ENCODE measurements at places on chromosomes 1 and 21. TPM values are rescaled to one million over a fixed set of nuclear protein-coding genes. Genes with fewer than 3 reads are reported as not detected.

PADI3 gene
- not detected for total RNA-seq

GCSAML gene
- total RNA-seq: 0.23 TPM

TDRD5 gene
- not detected for total RNA-seq

HMCN1 gene
- total RNA-seq: 1.7 TPM

LORICRIN gene
- total RNA-seq: not detected

CYP4Z1 gene
- 0.22 TPM for total RNA-seq

HTR6 gene
- total RNA-seq: not detected

DNA sequence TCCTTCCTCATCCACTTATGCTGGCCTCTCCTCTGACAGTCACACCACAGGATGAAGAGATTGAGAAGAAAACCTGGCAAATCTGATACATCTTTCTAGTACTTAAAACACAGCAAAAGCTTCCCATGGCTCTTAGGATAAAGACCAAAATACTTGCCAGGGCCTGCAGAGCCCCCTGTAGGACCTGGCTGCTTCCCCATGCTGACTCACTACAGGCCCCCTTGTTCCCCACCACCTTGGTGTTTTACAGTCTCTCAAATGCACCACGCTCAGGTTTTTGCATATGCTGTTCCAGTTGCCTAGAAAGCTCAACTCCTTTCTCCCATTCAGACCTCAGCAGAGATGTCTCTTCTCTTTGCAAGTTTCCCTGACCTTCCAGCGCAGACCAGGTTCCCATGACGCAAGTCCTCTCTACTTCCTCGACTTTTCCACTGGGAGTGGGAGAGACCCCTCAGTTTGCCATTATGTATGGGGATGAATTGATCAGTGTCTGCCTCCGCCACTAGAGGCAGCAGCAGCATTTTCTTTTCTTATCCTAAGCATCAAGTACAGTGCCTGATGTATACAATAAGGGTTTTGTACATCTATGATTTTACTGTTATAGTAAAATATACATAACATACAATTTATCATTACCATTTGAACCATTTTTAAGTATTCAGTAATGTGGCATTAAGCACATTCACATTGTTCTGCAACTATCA lies 113.8 kb upstream of the C8B start:
- no peak for DNase-seq

DNA sequence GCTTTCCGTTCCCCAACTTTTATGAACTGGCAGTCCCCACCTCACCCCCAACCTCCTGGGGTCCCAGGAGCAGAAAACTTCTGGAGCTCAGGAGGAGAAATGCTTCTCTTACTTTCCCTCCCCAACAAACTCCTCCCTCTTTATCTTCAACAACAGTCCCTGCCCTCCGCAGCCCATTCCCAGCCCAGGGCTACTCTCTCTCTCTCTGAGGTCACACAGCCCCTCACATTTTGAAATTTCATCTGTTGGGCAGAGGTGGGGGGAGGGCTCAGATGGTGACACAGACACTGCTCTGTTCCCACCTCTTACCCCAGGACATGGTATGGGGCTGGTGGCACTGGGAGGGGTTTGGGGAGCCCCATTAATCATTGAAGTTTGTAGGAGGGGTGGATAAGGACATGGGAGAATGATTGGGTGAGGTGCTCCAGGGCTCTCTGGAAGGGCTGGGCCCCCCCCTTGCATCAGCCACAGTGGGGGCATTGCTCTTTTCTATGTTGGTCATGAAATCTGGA lies 6.0 kb downstream of the PIK3CD start:
- no peak for DNase-seq

- no peak for DNase-seq
Measured at GRCh38 chr1:208221291-208221622, 22.9 kb downstream of the PLXNA2 start.

- DNase-seq: peak; percentile 57
Measured at GRCh38 chr1:6235296-6235677, 477 bp downstream of the ICMT start.

DNA sequence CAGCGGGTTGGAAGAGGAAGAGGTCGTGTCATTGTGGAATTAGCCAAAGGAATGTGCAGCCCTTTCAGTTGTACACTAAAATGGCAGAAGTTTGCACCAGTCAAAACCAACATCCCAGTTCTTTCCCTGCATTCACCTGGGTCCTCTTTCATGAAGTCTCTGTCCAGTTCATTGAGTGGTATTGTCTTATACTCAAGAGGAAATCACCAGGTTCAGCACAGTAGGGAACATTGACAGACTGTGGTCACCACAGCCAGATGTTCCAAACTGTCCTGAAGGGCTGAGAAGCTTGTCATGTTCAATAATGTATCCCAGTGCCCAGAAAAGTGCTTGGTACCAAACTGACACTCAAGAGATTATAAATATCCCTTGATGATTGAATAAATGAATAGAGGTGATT lies 131.6 kb downstream of the GLUL start:
- no peak for DNase-seq

DNA sequence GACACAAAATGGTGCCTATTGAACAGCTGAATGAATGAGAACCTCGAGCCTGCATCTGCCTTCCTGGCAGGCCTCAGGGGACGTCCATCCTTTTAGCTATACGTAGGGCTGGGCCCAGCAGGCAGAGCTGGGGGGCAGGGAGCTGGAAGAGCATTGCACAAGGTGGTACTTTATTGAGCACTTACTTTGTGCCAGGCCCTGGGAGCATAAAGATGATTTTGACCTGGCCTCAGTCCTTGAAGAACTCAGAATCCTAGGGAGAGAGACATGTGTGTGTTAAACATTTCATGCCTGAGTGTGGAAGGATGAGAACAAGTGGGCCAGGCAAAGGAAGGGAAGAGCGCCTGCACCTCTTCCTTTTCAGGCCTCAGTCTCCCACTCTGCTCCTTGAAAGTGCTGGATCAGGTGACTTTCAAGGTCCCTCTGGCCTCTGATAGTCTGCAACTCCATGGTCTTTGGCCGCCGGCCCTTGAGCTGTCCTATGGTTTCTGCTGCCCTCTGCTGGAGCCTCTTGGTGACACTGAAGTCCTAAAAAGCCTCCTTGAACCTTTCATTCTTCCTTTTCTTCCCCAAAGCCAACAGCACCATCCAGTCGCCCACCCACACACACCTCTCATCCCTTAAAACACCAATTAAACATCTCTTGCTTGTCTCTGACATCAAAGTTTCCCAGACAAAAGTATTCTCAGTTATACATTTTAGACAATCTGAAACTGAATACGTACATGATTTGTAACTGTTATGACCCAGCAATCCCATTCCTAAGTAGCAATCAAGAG lies 3.5 kb upstream of the PEAR1 start:
- peak; percentile 79 for DNase-seq

- DNase-seq: no peak
Measured at GRCh38 chr21:24895885-24896734, 711.2 kb downstream of the MRPL39 start.

DNA sequence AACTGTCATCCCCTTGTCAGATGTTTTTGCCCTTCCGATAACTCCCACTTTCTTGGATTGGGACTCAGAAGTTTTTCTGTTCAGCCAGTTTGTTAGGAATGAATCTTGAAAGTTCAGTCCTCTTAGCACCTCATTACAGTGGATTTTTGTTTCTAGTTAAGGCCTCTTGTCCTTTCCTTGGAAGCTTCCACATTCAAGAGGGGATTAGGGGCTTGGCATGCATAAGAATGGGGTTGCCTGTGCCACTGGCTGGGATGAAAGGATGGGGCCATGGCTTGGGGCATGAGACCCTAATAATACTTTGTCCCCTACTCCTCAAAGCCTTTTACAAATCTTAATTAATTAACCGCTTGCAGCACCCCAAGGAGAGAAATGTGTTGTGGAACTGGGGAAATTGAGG lies 2.4 kb upstream of the DHDDS start:
- DNase-seq: no peak

- DNase-seq: no peak
Measured at GRCh38 chr1:178055093-178055492, 38.8 kb upstream of the RASAL2 start.

DNA sequence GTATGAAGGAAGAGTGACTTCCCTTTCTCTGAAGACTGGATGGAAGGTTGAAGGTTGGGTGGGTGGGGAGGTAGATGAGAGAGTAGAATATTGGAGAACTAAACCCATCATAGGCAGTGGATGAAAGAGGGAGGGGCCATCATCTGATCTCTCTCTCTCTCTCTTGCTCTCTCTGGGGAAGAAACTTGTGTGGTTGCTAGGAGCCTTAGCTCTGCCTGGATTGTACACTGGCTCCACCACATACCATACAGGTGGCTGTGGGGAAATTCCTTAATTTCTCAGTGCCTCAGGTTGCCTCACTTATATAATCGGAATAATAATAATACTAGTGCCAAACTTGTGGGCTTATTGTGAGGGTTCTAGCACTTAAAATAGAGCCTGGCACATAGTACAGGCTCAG lies 9.5 kb downstream of the XCL1 start:
- DNase-seq: no peak

GRCh38 chr21:15080526-15080925 lies 15.7 kb upstream of the NRIP1 start:
- DNase-seq: no peak

DNA sequence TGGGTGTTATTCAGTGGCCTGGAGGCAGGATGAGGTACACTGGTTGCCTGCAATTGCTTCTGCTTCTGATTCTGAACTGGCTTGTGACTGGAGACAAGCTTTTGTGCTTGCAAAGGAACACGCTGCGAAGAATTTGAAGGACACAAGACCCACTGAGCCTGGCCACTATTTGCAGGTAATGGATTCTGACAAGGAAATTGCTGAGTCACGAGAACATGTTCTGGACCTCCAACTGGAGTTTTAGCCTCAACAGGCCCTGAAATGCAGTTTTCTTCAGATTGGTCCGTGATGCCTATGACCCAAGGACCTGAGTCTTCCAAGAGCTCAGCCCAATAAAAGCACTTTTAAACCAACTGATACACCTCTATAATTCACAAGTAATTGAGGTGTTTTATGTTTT lies 4.6 kb downstream of the RAB3GAP2 start:
- no peak for DNase-seq

GRCh38 chr21:24197923-24198322 lies 1409.4 kb downstream of the MRPL39 start:
- no peak for DNase-seq

DNA sequence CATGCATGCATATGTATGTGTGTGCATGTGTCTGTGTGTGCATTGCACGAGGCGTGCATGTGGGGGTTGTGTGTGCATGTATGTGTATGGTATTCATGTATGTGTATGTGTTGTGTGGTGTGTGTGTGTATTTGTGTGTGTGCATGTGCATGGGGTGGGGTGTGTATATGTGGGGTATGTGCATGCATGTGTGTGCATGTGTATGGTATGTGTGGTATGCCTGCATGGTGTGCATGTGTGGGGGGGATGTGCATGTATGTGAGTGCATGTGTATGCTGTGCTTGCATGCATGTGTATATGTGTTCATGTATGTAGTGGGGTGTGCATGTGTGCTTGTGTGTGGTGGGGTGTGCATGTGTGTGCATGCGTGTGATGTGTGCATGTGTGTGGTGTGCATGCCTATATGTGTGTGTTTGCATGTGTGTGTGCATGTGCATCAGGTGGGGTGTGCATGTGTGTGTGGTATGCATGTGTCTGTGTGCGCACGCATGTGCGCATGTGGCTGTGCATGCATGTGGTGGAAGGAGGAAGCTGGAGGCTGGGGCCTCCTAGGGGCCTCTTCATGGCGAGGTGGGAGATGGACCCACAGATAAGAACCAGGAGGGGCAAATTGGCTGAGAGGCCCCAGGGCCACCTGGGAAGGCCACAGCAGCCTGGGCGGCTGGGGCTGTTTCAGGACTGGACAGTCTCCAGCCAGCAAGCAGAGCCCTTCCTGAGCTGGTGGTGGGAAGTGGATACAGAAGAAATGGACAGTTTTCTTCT lies 35.9 kb upstream of the ARF1 start:
- no peak for DNase-seq

DNA sequence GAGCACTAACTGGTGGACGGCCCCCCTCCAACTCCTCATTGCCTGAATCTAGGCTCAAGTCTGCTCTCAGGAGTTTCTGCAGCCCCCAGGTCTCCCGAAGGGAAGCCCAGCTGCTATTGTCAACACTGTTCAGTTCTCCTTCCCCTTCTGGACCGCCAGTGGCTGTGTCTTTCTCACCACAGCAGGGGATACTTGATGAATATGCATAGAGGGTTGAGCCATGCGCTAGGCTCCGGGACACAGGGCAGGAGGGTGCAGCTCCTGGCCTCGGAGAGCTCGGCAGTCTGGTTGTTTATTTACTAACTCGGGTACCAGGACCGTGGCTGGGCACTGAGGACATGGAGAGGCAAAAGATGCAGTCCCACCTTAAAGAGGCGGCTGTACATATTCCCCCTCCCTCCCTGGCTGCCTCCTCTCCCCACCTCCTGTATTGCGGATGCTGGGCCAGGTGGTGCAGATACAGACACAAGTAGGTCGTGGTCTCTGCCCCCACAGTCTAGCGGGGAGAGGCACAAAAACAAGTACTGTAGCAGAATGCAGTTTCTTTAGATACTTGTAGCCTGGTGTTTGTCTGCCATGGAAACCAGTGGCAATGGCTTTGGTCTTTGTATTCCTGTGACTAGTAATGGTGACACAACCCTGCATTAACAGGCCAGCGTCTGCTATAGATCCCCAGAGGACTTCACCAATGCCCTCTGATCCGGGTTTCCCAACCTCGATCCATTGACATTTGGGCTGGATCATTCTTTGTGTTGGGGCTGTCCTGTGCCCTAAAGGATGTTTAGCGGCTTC lies 26.2 kb downstream of the ARHGEF10L start:
- DNase-seq: no peak

DNA sequence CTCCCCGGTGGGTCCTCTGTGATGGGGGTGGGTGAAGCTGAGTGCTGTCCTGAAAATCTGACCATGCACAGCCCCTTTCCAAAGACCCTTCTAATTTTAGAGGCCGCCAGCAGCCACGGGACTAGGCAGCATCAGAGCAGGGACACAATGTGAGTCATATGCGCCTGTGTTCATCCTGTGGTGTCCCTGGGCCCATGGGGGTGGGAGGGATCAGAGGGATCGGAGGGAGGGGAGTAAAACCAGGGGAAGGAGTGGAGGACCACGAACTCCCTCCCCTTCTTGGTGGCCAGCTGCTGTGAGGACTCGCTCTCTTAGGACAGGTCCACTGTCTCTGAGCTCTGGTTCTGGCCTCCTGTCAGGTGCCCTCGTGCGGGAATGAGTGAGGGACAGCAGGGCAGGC lies 61.5 kb downstream of the ADARB1 start:
- DNase-seq: no peak

- no peak for DNase-seq
Measured at GRCh38 chr1:7743346-7743745, 27.8 kb upstream of the VAMP3 start.

DNA sequence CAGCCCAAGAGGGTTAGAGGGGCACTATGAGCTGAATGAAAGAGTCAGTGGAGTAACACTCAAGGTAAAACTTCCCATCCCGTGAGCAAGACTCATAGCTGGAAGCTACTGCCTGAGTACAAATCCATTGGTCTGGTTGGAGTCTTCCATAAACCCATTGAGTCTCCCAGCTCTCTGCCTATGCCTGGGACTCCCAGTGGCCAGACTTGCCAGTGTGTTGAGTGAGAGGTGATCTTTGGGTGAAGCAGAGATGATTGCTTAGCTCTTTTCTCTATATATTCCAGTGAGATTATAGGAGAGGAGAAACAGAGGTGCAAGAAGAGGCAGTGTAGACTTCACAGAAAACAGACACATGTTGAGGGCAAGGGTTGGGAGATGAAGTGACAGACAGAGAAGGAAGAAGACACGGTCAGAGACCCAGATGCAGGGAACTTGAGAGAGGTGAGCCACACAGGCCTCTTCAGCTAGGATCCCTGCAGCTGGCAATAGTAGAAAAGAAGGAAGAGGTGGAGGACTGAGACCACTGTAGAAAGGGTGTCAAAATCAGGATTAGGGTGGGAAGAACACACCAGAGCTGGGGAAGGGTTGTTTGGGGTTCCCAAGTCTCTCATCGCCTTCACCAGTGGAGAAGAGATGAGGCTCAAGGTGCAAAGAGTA lies 3.7 kb downstream of the FOXD2 start:
- no peak for DNase-seq

Measured in psoas muscle (tissue), 8 donors.